ENCODE measurements at places on chromosomes 1 and 21. TPM values are rescaled to one million over a fixed set of nuclear protein-coding genes. Genes with fewer than 3 reads are reported as not detected.

SCAMP3 gene
- total RNA-seq: 68.3 TPM

DNA sequence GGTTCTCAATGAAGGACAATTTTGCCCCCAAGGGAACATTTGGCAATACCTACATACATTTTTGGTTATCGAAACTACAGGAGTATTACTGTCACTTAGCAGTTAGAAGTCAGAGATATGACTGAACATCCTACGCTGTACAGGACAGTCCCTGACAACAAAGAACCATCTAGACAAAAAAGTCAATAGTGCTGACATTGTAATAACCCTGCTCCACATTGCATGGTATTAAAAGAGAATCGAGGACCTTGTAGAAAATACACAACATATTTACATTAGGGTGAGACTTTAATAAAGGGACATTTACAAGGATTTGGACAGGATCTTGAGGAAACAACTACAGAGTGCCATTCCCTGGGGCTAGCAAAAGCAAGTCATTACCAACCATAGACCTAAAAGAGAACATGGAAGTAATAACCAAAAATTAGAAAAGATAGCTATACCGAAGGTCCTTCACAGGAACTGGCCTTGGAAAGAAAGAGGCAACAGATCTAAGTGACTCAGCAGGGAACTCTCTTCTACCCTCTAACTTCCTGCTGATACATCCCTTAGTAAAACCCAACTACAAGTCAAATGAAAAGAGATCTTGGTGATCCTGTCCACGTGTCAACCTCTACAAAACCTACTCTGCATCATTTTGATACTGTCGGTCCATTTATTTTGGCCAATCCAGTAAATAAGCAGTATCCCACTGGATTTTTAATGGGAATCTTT, 40.2 kb downstream of the ANGPTL3 start:
- DNase-seq: no peak

GRCh38 chr1:181028196-181028595, 5.5 kb upstream of the STX6 start:
- no peak for DNase-seq

FCRL6 gene
- 2.8 TPM for total RNA-seq

TNNI3K gene
- 2.5 TPM for total RNA-seq

PTPN7 gene
- total RNA-seq: 2.9 TPM

DNA sequence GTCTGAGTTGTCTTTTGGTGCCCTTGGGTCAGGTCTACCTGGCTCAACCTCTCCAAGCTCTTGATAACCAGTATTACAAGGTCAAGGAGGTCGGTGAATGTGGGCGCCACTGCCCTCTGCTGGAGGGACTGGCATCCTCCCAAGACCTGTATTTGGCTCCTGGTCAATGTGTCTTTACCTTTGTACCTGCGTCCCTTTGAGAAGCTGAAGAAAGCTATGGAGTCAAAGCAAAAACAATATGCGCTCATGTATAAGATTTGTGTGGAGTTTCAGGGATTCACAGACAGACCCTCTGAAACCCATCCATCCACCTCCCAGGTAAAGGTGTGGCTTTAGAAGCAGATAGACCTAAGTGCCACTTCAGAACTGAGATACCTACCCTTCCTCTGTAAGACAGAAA, 61.8 kb upstream of the NBL1 start:
- peak; percentile 69 for DNase-seq

DNA sequence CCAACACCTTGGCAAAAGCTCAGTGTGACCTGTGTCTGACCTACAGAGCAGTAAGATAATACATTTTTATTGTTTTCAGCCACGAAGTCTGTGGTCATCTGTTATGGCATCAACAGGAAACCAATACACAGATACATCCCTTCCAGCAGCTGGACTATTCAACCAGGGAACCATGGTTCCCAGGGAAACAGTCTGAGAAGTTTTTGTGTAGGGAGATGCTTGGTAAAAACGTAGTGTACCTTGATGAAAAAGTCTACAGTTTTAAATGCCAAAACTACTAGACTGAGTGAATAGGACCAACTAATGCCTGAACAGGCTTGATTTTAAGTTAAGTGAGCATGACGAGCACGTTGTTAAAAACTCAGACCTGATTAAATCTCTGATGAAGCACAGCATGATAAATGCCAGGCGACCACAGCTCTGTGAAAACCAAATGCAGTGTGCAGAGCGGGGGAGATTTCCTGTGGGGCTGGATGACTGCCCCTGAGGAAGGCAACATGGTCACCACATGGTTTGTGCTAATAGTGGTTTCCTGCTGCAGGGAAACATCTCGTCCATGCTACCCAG, 228.9 kb downstream of the TNR start:
- DNase-seq: no peak

GRCh38 chr1:147072482-147073432, 99.5 kb downstream of the PRKAB2 start:
- no peak for DNase-seq

GRCh38 chr1:116628448-116628847, 39.1 kb downstream of the IGSF3 start:
- no peak for DNase-seq

- DNase-seq: no peak
Measured at GRCh38 chr1:8238141-8239038, 79.5 kb upstream of the SLC45A1 start.

DNA sequence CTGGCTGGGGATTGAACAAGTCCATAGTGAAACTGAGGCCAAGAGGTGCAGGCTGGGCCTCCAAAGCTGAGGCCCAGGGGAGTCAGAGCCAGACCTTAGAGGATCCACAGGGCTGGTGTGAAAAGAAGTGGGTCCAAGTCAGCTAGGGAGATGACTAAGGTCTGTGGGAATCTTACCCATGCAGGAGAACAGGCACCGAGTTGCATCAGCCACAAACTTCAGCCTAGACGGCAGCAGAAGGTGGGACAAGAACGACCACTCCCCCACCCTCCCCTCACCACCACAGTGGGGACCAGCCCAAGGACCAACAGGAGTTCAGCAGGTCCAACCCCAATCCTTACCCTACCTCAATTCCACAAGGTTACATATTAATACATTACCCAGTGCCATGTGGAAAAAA, 282.3 kb downstream of the TTLL7 start:
- no peak for DNase-seq

DNA sequence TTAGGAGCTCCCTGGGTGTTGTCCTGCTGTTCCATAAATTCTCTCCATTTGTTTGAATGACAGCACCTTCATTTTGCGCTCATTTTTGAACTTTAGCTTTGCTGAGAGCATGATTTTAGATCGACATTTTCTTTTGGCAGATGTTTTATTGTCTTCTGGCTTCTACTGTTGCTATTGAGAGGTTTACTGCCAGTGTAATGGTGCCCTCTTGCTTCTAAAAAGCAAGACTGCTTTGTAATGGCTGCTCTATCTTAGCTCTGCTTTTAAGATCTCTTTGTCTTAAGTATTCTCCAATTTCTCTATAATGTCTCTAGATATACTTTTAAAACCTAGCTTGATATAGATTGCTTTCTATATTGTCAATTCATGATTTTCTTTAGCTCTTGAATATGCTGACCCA, 27.8 kb downstream of the THEM4 start:
- DNase-seq: no peak

MYBPH gene
- not detected for total RNA-seq

KRTAP11-1 gene
- not detected for total RNA-seq

DNA sequence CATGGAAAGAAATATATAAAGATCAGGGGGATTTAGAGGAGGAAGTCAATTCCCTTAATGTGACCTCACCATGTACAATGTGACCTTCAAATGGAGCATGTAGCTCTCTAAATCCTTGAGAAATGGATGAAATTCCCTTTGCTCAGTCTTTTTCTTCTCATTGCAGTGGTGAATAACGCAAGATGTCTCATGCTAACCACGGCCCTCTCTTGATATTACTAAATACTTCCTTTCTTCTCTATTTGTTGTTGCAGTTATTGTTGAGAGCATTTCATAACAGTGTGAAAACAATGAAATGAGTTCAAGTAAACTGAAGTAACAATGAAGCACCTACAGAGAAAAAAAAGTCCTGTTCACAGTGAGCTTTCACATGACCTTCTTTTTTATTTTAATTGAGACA, 55.6 kb downstream of the ZNF281 start:
- no peak for DNase-seq

DNA sequence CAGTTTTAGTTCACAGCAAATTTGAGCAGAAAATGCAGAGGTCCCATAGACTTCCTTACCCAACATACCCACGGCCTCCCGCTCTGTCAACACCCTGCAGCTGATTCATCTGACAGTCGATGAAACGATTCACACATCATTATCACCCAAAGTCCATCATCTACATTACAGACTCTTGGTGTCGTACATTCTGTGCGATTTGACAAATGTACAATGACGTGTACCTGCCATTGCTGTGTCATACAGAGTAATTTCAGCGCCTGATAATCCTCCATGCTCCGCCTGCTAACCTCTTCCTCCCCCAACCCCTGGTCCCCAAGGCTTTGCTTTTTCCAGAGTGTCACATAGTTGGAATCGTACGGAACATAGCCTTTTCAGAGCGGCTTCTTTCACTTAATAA, 94.7 kb upstream of the SLC25A33 start:
- DNase-seq: no peak

DNA sequence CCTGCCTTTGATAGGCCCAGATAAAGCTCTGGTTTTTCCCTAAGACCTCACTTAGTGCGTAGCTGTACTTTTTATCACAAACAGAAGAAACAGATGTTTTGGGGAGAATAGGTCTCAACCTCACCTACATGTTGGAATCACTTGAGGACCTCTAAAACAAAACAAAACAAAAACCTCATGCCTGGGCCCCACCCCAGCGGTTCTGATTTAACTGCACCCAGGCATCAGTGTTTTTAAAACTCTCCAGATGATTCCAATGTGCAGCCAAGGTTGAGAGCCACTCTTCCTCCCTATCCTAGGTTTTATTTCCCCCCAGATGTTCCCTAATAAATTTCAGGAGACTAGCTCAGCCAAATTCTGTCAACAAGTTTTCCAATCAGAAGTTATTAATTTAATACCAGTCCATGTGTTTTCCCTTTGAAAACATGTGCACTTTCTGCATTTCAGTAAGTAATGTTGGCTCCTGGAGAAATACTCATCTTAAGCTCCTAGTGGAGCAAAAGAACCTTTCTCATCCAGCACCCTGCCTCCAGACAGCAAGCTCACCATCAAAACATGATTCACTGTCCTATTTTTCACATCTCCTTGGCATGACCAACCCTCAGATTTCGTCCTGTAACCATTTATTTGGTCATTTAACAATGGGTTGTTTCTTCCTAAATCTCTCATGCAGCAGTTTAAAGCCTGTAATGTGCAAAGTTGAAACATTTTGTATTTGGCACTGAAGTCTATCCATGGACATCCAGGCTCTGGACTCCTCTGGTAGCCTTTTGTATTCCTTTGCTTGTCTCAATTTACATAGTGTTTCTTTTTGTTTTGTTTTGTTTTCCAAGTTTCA, 27.5 kb downstream of the LRRC8C start:
- DNase-seq: no peak

OPRD1 gene
- total RNA-seq: not detected

GRCh38 chr1:170803711-170804110, 131.6 kb upstream of the MROH9 start:
- DNase-seq: no peak

GRCh38 chr1:177130451-177130945, 34.0 kb downstream of the ASTN1 start:
- DNase-seq: no peak

- no peak for DNase-seq
Measured at GRCh38 chr1:27656157-27656893, 15.7 kb downstream of the IFI6 start.

SF3B4 gene
- total RNA-seq: 7.4 TPM

GRCh38 chr1:167212025-167212424, 8.7 kb upstream of the POU2F1 start:
- DNase-seq: no peak

- no peak for DNase-seq
Measured at GRCh38 chr1:64687725-64688327, 57.0 kb upstream of the RAVER2 start.

DNA sequence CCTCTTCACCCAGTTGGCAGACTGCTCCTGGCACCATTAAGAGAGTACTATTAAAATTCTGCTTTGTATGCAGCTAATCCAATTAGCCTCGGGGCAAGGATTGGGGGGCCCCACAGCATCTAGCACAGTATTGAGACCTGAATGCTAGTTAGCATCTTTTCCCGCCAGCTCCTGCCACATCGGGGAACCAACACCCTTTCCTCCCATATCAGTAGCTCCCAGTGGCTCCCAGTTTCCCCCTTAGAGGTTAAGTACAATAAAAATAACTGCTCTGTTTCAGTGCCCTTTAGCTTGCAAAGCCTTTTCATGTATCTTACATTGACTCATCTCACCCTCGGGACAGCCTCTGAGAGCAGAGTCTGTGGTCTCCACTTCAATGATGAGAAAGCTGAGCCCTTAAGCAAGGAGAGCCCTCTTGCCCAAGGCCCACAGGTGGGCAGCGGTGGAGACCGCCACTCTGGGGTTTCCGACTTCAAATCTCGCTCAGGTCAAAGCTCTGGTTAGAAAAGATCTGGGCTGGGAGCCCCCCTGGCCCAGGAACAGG, 4.2 kb upstream of the PMVK start:
- DNase-seq: no peak

GRCh38 chr1:85274969-85275453, 1.4 kb downstream of the BCL10 start:
- DNase-seq: no peak

ASAP3 gene
- 54.9 TPM for total RNA-seq

FMO4 gene
- total RNA-seq: 7.7 TPM

DNA sequence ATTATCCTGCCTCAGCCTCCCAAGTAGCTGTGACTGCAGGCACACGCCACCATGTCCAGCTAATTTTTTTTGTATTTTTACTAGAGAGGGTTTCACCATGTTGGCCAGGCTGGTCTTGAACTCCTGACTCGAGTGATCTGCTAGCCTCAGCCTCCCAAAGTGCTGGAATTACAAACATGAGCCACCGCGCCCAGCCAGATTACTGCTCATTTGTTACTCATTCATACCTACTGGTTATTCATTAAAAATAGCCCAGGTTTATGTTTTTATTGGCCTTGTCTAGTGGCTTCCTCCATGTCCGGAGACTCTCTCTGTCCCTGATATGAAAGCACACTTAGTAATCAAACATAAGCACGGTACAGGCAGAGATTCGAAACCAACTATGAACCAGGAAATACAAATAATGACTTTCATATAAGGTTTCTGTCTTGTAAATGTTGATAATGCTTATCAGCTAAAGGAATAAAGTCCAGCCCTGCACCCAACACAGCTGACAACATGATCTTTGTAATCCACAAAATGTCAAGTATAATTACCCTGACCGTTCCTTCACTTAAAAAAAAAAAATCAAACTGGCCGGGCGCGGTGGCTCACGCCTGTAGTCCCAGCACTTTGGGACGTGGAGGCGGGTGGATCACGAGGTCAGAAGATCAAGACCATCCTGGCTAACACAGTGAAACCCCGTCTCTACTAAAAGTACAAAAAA, 50.4 kb upstream of the CXADR start:
- DNase-seq: no peak

TMEM52 gene
- 1.6 TPM for total RNA-seq

ADGRL2 gene
- total RNA-seq: 59.6 TPM

TIAM1 gene
- 17.7 TPM for total RNA-seq

DNA sequence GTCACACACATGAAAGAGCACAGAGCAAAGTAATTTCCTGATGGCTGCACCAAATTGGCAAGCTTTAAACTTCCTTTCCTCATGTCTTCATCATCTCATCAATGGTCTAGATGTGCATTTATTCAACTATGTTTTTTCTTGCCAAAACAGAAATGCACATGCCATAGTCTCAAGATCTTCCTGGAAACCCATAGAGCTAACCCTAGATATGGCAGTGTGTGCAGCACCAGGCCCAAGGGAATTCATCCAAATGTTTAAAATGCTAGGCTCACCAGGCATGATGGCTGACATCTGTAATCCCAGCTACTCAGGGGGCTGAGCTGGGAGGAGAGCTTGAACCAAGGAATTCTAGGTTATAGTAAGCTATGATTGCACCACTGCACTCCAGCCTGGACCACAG, 31.2 kb upstream of the PALMD start:
- no peak for DNase-seq

- no peak for DNase-seq
Measured at GRCh38 chr1:59750328-59751003, 64.3 kb upstream of the HOOK1 start.
